Activated T-helper 9 cell treated with anti-CD3 and anti-CD28 coated beads, Interleukin-2, amount 50 U/mL, for 16 hours (primary cell): ENCODE measurements at places on chromosomes 12 and 14.

- DNase-seq: no peak
These were observed at the start of gene BCL2L2 for GRCh38 chr14:23306412-23307145. BCL2L2 (plus strand) TSS chr14:23306833; CDS start chr14:23307768, 935 bp downstream.

DNA sequence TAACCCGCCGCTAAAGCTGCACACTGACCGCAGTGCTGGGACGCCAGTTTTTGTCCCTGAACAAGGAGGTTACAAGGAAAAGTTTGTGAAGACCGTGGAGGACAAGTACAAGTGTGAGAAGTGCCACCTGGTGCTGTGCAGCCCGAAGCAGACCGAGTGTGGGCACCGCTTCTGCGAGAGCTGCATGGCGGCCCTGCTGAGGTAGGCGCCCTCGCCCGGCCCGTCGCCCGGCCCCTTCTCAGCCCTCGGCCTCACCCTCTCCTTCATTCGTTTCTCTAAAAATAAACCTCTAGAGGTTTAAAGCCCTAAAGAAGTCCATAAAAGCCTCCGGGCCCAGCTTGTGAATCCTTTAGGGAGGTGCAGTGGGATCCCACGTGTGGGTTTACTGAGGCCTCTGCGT lies 52.2 kb upstream of the AMN start:
- DNase-seq: no peak

GRCh38 chr14:104243200-104243599 lies 104.8 kb downstream of the KIF26A start:
- no peak for DNase-seq

- no peak for DNase-seq
These were observed 146.0 kb upstream of the RPH3A start for GRCh38 chr12:112645586-112645985.

DNA sequence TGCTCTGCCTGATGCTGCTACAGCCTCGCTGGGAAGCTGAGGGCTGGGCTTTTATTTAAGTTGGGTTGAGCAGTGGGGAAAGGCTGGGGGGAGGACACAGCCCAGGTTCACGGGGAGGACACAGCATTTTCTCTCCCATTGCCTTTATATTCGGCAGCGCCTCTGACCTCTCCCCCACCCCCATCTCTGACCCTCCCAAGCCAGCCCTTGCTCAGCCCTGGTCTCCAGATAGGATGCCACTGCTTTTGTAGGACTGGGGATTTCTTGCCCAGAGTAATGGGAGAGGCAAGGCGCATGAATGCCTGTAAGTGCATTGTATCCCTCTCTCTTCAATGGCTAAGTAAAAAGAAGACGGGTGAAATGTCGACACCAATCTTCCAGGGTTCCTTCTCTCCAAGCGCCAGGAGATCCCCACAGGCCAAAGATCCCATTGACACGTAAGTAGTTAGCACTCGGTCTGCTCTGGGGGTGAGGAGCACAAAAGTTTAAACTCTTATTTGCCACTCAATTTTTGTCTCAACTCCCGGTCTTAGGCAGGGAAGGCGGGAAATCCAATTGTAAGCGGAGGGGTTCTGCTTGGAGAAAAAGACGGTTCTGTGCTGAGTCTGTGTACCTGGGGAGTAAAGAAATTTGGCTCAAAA lies 4.6 kb downstream of the HOXC4 start:
- DNase-seq: no peak

GRCh38 chr12:76003355-76003638 lies 28.3 kb downstream of the PHLDA1 start:
- DNase-seq: no peak

GRCh38 chr12:88737838-88738472 lies 157.7 kb upstream of the KITLG start:
- DNase-seq: no peak

DNA sequence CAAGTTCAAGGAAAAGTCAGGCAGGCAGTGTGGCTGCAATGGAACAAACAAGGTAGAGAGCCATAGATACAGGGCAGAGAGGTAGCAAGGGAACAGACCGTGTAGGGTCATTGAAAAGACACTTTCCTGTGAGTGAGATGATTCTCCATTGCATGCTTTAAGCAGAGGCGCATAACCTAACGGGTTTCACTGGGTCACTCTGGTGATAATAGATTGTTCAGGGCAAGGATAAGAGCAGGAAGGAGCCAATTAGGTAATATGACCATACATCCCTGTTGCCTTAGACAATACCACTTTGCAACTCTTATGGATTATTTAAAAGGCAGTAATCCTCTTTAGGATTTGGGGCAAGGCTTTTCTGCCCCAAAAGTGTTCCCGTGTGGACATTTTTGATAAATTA lies 214.1 kb downstream of the PTPRO start:
- no peak for DNase-seq

DNA sequence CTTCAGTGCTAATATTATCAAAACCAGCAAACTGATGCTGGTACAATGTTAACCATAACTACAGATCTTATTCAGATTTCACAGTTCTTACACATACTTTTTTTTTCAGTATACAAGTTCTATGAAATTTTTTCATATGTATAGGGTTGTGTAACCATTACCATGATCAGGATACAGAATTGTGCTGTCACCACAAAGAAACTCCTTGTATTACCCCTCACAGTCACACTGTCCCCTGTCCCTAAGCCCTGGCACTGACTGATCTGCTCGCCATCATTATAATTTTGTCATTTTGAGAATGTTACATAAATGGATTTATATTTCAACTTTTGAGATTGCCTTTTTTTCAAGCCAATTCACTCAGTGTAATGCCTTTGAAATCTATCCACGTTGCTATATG lies 21.3 kb upstream of the NFKBIA start:
- no peak for DNase-seq
